NCI-H774 (cell line): ENCODE measurements at places on chromosomes 3 and 15.
A peak's percentile ranks its signal among the peaks of the same experiment; 100 is the strongest.

DNA sequence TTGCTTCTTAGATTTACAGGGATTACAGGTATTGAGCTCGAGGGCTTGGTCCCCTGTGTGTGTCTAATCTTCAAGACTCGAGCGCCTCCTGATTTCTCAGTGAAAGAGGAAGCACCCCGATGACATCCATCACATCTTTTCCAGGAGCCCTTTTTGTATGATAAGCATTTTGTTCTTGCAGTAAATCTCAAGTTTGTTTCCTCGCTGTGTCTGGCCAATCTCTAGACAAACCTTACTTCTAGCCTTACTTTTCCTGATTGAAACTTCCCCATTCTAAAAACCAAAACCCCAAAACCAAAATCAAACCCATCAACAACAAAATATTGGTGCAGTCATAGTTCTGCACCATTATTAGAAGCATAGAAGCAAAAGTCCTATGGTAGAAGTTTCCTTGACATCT, 286.0 kb downstream of the NFKBIZ start:
- DNase-seq: no peak

GRCh38 chr3:155704771-155705559, 39.9 kb downstream of the PLCH1 start:
- DNase-seq: no peak

DNA sequence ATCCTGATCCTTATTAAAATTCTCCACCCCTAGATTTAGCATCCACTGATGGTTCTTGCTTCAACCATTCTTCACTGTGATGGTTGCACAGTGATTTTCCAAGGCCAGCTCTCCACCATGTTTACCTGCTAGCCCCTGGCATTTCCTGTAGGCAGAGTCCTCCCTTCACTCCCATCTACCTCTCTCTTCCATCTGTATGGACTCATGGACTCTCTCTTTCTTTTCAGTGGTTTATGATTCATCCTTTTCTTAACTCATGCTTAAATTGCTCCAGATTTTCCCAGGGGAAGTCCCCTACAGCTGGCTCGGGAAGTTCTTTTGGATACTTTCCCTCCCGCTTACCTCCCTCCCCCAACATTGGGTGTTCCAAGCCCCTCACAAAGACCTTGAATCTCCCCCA, 18.7 kb downstream of the TGM4 start:
- DNase-seq: no peak

- DNase-seq: no peak
These were observed 41.6 kb upstream of the ROPN1 start for GRCh38 chr3:124033360-124034015.

- DNase-seq: no peak
These were observed 135.0 kb upstream of the COL8A1 start for GRCh38 chr3:99503350-99503749.

DNA sequence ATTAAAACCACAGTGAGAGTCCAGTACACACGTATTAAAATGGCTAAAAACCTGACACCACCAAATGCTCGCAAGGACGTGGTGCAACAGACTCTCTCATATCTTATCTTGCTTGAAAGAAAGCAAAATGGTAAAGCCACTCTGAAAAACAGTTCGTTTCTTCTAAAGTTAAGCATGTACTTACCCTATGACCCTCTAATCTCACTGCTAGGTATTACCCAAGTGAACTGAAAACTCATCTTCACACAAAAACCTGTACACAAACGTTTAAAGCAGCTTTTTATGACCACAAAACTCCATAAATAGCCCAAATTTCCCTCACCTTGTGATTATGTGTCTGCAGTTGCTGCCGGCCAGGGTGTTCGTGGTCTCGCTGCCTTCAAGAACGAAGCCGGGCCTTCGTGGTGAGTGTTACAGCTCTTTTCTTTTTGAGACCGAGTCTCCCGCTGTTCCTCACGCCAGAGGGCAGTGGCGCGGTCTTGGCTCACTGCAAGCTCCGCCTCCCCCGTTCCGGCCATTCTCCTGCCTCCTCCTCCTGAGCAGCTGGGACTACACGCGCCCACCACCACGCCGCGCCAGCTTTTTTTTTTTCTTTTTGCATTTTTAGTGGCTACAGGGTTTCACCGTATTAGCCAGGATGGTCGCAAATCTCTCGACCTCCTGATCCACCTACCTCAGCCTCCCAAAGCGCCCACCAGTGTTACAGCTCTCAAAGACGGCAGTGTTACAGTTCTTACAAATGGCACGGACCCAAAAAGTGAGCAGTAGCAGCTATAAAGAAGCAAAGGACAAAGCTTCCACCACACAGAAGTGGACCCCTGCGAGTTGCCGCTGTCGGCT, 165.4 kb downstream of the TJP1 start:
- peak; percentile 11 for DNase-seq

DNA sequence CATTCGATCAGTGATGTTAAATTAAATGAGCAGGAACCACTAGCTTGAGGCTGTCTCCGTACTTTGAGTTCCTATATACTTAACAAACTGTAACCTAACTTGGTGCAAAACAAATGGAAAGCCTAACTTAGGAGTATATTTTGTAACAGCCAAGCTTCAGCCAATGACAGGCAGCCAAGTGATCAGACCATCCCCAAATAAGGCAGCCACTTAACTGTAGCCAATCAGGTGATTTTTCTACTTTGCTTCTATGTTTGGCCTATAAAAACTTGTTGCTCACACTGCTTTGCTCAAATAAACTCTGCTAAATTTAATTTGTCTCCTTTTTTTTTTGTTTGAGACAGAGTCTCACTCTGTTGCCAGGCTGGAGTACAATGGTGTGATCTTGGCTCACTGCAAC, 19.3 kb upstream of the ZNF770 start:
- DNase-seq: no peak
